ENCODE measurements at places on chromosomes 11 and 22.

DNA sequence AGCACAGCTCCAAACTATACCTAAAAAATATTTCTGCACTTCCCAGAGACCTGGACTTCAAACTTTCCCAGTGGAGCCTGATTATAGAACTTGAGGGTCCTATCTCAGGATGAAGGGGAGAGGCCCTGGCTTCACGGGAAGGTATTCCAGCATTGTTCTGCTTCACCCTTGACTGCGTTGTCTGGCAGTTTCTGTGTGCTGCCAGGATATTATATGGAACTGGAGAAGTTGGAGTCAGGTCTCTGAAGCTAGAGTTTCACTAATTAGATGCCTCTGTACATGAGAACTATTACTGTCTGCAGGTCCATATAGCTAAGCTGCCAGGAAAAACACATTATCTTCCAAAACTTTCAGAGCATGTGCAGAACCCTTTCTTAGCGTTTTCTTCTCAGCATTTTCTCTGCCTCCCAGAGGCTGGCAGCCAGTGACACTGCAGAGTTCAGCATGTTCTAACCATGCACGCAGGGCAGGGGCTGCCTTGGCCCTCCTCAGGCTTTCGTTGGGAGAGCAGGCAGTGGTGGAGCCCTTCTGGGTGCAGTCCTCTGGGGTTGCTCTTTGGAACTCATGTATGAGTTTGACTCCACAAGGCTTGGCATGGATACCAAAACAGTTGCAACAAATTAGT lies 99.3 kb downstream of the CWC15 start:
- no peak for DNase-seq

- DNase-seq: no peak
Observed at GRCh38 chr22:19904935-19905334, 36.6 kb upstream of the COMT start.

GRCh38 chr11:78532991-78533390 lies 41.7 kb downstream of the NARS2 start:
- no peak for DNase-seq

GRCh38 chr22:28464127-28464526 lies 215.5 kb downstream of the TTC28 start:
- no peak for DNase-seq

DNA sequence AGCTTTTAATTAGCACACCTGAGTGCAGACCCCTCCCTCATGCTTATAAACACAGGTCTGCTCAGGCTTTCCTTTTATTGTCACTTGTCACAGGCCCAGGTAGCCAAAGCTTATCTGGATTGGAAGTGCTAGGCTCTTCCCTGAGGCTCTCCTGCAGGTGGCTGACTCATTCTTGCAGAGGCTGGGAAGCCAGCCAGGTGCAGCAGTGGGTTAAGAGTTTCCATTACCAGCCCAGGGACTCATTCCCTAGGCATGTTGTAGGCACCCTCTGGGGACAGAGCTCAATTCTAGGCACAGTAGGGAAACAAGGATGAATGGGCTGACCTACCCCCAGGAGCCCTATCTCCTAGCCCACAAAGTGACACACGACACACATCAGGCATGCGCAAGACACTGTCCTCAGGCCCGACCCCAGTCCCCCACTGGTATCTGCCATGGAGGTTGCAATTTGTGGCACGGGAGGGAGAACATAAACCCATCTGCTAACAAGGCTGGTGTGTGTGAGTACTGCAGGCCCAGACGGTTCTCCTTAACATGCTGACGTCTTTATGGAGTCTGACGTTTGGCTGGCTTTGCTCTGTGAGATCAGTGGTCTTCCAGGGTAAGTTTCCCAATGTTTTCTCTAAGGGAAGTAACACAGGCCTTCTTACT lies 94.2 kb downstream of the ABTB2 start:
- DNase-seq: no peak

DNA sequence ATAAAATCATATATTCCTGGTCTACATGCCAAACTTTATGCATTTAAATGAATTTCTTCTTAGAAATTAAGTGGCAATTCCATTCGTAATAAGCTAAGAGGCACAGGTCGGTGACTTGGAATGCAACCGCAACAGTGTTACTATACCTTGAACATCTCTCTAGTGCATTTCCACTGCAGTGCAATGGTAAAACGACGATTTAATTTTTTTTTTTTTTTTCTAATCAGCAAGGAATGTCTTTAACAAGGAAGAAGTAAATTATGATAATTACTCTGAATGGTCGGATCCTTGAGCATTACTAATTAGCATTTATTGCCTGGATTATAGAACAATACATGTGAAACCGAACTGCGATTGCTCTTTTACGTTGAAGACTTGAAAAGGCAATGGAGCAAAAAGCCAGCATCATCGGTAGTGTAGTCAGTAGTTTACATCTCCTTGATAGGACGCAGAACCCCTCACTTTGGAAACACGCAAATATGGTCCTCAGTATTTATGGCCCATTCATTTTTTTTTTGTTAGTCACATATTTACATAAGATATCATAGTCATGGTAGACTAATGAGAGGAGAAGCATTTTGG lies 20.2 kb downstream of the BLID start:
- no peak for DNase-seq

DNA sequence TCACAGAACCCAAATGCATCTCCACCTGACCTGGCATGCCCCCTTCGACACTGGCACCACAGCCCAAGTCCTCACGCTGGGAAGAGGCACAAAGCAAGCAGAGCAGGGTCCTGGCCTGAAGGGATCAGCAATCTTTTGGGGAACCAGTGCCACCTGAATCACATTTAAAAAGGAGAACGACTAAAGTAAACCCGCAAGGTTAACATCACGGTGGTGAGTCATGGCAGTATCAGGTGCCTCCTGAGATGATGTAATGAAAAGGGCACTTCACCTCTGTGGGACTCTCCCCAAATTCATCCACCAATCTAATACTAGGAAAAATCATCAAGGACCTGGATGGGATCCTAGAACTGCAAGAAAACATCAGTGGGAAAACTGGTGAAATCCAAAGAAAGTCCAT lies 44.9 kb downstream of the PACSIN2 start:
- no peak for DNase-seq

GRCh38 chr11:60831501-60832079 lies 10.3 kb upstream of the CCDC86 start:
- no peak for DNase-seq

- DNase-seq: no peak
Observed at GRCh38 chr22:46626911-46627805, 7.0 kb downstream of the GRAMD4 start.

DNA sequence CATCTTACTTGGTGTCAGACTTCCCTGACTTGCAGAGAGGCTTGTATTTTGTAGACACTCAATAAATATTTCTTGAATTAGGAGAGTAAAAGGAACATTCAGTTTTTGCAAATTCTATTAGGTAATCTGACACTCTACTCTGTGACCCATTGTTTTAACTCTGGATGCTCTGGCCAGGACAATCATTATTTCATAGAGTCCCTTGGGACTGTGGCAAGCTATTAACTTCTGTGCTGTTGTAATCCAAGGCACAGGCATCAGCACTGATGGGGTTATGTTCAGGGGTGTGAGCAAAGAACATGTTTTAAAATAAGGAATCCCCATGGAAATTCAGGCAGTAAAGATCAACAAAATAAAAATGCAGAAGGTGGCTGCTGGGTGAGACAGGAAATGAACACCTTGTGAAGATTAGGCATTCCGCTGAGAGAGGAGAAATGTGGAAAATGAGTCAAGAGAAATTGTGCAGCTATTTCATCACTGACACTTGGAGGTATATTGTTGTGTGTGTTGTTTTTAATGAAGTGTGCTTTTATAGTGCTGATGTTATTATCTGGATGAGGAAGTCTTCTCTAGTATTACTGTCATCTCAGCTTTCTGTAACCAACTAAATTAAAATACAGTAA lies 175.2 kb downstream of the WNT11 start:
- no peak for DNase-seq

GRCh38 chr22:33684087-33684486 lies 236.2 kb downstream of the LARGE1 start:
- no peak for DNase-seq

- DNase-seq: no peak
Observed at GRCh38 chr11:32317643-32318042, 117.7 kb downstream of the WT1 start.

DNA sequence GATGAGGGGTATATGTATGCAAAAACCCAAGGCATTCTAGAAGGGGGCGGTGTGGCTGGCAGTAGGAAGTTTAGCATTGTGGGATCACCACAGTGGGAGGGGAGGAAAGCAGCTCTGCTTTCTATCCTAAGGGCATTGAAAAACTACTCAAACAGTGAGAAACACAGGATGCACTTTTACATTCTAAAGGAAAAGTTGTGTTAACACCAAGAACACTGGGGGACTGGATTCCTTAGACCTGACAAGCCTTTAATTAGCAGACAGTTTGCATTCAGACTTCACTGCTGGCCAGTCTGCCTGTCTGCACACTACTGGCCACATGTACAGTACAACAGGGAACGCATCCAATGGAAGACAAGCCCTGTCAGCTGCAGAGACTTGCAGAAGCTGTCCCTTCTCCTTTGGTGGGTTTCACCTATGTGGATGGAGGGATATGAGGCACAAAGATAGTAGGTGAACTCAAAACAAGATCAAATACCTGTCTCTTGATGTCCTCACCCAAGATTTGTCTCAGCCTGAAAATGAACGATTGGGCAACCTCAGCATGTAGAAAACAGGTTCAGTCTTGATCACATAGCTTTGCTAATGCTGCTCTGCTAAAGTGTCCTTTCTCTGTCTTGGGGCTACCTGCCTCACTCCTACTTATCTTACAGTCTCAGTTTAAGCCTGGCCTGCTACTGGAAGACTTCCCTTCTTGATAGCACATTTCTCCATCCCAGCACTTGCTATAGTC lies 64.8 kb downstream of the TENM4 start:
- DNase-seq: no peak

- no peak for DNase-seq
Observed at GRCh38 chr11:100860318-100861155, 173.4 kb downstream of the ARHGAP42 start.

DNA sequence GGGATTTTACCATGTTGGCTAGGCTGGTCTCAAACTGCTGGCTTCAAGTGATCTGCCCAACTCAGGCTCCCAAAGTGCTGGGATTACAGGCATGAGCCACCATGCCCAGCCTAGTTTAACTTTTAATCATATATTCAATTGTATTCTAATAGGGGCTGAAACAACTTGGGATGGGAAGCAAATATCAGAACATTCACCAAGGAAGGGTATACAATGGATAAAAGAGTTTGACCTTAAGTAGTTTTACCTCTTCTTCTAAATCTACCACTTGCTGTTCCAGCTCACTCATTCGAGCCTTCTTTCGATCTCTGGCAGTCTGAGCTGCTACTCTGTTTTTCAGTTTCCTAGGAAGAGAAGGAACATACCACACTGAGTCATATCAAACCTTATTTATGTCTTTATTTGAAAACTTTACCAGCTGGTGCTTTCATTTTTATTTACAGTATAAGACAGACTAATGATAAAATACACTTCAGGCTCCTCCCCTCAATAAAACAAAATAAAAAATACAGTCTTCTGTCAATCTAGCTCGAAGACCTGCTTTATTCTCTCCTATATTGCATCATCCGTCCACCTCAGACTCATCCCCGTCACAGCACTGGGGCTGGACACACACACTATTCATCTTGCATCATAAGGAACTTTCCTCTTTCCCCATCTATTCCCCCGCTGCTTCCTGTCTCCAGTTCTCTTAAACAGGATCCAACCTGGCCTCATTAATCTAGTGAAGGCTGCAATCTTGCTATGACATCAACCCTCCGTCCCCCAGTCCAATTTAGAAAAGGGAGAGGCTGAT lies 1.4 kb downstream of the XBP1 start:
- DNase-seq: peak; percentile 24

- peak; percentile 36 for DNase-seq
Observed at GRCh38 chr11:36376888-36377758, 81.0 kb downstream of the PRR5L start.

DNA sequence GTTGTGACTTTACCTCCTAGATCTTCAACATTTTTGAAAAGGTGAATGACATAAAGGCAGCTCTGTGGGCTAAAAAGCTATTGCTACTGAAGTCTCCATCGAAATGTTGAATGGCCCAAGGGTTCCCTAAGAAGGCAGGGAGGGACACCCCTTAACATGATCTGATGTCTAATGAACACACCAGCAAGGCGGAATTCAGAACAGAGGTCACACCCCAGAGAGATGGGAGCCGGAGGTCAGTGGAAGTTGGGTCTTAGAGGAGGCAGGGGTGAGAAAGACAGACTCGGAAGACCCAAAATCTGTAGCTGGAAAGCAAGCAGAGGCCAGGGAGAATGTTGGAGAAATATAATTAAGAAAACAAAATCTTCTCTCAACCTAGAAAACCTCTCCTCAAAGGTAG lies 79.0 kb downstream of the TRIM29 start:
- DNase-seq: no peak

GRCh38 chr11:120648771-120649170 lies 137.2 kb downstream of the GRIK4 start:
- DNase-seq: no peak

DNA sequence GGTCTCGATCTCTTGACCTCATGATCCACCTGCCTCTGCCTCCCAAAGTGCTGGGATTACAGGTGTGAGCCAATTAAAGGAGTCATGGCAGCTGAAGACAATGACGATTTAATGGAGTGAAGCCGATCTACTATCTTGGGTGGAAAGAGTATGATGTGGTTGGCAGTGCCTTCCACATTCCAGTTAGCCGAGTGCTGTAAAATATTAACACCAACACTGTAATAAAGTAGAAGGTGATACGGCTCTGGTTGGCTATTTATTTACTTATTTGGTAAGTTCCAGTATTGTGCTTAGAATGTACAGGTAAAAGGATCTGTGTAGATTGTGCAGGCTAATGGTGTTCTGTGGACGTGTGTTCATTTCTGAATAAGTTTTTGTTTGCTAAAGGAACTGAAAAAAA lies 149.6 kb upstream of the MTMR2 start:
- no peak for DNase-seq

GRCh38 chr11:1554981-1555712 lies 16.9 kb downstream of the DUSP8 start:
- DNase-seq: no peak

- DNase-seq: no peak
Observed at GRCh38 chr11:93783362-93783761, 720 bp upstream of the MED17 start.

DNA sequence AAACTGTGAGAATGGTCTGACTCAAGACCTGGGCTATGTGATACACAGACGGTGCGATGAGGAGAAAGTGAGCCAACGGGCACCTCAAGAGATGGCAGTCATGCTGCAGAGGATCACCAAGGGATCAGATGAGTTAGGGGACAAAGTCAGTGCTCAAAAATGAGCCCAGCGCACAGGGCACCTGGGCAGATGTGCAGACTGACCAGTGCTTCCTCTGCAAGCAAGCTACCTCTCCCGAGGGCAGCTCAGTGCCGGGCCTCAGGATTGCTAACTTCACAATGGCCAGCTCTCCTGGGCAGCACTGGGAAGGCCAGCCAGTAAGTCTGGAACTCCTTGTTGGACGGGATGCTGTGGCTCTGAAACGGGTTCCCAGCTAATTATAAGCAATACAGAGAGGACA lies 15.3 kb downstream of the HDHD5 start:
- no peak for DNase-seq

DNA sequence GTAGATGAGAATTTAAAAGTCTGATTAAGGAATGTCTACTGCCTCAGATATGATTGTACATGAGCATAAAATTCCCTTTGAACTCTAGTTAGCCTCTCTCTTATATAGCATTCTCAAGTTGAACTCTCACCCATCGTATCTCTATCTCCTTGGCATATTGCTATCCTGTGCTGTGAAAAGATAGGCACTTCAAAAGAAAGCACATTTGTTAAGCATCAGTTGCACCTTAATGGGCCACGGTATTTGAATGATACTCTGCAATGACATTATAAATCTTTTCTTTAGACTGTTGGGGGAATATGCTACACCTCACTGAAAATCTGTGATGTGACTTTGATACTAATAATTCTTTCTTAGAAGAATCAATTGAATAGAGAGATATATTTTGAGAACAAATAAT lies 570.7 kb downstream of the JRKL start:
- no peak for DNase-seq

Data from stimulated activated CD4-positive, alpha-beta T cell treated with anti-CD3 and anti-CD28 coated beads, Interleukin-2, amount 100 ng/mL, for 48 hours (primary cell).